Cortex of kidney (tissue), 1 donor: ENCODE measurements at places on chromosomes 2 and 18.

- DNase-seq, result no peak
Measured at GRCh38 chr2:54558188-54559005, 102.3 kb downstream of the SPTBN1 start.

- DNase-seq, result no peak
Measured at GRCh38 chr2:175441181-175441761, 259.8 kb upstream of the ATP5MC3 start.

DNA sequence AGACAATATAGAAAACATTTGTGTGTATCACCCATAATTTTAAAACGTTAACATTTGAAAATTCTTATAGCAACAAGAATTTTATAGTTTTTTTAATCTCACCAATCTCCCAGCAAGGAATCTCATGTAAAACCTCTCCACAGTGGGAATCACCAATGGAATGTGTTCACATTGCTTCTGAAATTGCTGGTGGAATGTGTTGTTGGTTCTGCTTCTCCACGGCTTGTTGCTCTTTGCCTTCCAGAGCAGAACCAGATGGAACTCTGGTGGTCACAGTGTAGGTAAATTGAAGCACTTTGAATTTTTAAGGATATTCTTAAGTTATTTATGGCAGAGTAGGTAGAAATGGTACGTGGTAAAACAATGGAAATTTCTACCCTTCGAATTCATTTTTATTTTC, 35.1 kb downstream of the DCAF17 start:
- DNase-seq, result no peak

- no peak for DNase-seq
Measured at GRCh38 chr2:105912081-105912480, 167.4 kb downstream of the NCK2 start.
